Right lung (tissue), 10 donors: ENCODE measurements at places on chromosomes 7 and 10. TPM values are rescaled to one million over a fixed set of nuclear protein-coding genes. Genes with fewer than 3 reads are reported as not detected.

DNA sequence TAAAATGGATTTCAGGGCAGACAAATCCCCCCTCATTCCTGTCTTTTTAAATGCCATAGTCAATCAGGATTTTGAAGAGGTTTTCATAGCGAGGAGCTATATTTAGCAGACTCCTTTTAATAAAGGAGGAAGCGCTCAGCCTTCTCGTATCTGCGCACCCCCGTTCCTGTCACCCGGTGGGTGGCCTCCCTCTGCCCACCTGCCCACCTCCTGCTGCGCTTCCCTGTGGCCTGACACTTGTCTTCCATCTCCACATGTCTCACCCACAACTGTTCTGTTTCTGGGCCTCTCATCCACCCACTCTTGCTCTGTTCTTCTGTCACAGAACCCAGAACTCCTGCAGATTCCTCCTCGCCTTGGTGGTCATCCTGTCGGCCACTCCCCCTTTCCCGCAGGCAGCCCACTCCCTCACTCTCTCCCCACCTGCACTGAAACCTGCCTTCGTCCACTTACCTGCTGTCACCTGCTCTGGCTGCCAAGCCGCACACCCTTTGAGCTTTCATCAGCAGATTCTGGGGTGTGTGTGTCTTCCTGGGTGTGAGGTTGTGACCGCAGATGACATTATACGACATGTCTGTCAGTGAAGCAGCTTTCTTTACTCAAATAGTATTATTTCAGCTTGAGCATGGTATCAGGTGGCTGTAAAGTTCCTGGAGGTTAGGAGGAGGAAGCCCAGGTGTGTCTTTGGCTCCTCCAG is 163.5 kb upstream of the AGK start:
- DNase-seq = no peak

DNA sequence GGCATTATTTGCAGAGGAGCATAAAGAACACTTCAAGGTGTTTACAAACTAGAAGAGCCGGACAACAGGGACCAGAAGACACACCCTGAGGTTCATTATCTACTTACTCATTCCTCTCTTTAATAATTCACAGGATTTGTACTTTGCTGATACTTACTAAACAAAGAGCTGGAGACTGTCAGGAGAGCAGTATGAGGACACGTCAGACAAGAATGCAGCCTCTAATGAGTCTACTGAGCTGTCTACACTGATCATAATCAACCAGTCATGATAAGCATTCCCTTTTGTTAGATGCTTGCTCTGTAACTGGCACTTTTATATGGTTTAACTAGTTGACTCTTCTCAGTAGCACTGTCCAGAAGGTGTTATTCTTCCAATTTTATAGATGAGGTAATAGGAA is 243.3 kb upstream of the CDC14C start:
- no peak for DNase-seq

- DNase-seq = no peak
These were observed 64.5 kb downstream of the CARD11 start for GRCh38 chr7:2979201-2979631.

GRCh38 chr10:60098677-60099601 is 192.6 kb upstream of the CCDC6 start:
- no peak for DNase-seq

Gene CYP2C19
- not detected for polyA plus RNA-seq

DNA sequence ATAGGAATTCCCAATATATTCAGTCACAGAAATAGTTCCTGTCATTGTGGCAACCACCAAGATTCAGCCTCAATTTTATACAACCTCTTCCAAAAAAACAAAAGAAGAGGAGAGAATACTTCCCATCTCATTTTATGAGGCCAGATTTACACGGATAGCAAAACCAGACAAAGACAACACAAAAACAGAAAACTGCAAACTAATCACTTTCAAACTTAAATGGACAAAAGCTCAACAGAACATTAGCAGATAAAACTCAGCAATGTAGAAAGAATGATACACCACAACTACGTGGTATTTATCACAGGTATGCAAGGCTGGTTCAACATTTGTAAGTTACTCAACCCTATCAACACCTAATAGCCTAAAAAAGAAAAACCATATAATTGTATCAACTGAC is 22.0 kb downstream of the PEX1 start:
- no peak for DNase-seq

- DNase-seq = no peak
These were observed 1.0 kb downstream of the NXPH1 start for GRCh38 chr7:8434290-8435002.

- DNase-seq = no peak
These were observed 261.5 kb downstream of the CDK14 start for GRCh38 chr7:90857603-90858002.

Gene FGL2
- 8.9 TPM for polyA plus RNA-seq
